ENCODE measurements at places on chromosomes 7 and 10.

- no peak for DNase-seq
- H3K27ac ChIP-seq: no peak overlapping the region
- H3K4me1 ChIP-seq: no peaks in the 10 kb centered on the region
- no peaks in the 10 kb centered on the region for H3K27me3 ChIP-seq
Measured at GRCh38 chr7:82669141-82669540, 225.6 kb upstream of the CACNA2D1 start.

DNA sequence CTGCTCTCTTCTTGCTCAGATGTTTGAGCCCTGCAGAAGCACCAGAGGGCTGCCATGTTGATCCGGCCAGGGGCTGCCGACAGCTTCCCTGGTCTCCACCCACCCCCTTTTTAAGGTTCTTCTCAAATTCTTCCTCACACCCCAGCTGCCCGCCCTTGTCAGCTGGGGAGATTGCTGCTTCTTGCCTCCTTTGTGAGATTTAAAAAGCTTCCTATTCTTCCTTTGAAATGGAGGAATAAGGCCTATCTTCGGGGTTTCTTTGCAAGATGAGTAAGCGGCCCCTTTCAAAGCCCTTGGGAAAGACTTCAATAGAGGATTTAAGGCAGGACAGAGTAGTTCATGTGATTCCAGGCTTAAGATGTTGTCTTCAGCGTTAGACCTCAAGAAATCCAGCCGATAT lies 211.9 kb upstream of the SHH start:
- H3K4me1 ChIP-seq: no peaks in the 10 kb centered on the region
- no peaks in the 10 kb centered on the region for H3K27me3 ChIP-seq
- H3K36me3 ChIP-seq: no peaks in the 10 kb centered on the region
- no peak for DNase-seq

DNA sequence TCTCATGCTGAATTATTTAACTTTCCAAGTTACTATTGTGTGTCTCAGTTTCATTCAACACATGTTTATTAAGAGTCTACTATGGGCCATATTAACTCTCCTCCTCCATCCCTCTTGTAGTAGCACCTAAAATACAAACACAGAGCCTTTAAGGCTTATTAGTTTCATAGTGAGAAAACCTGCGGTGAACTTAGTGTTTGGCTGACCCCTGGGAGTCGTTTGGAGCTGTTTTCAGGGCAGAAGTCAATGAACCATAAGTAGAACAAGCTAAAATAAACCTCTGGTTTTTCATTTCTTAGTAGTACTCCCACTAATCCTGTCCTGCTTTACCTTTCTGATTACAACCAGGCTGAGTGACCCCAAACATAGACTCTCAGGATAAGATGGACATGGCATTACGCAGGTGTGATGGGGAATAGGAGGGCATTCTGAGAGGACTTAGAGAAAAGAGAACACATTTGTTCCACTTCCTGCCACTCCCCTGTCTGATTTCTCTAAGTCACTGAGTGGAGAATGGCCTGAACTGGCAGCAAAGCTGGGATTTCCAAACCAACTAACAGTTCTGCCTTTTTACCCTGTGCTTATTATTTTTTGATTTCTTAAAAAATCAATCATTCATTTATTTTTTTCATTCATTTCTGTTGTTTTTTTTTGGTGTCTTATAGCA lies 74.5 kb downstream of the LRMDA start:
- no peaks in the 10 kb centered on the region for H3K4me1 ChIP-seq
- no peak for DNase-seq
- no peak overlapping the region for H3K27ac ChIP-seq
- H3K27me3 ChIP-seq: peaks cover 3% of the 10 kb centered on the region

GRCh38 chr10:13271552-13272163 lies 28.2 kb downstream of the PHYH start:
- H3K27ac ChIP-seq: no peak overlapping the region
- peak; percentile 72 for DNase-seq
- no peaks in the 10 kb centered on the region for H3K27me3 ChIP-seq

GRCh38 chr7:127396184-127396583 lies 3.7 kb upstream of the ZNF800 start:
- H3K4me1 ChIP-seq: peaks cover 14% of the 10 kb centered on the region
- no peaks in the 10 kb centered on the region for H3K27me3 ChIP-seq
- no peak overlapping the region for H3K4me3 ChIP-seq
- no peak overlapping the region for H3K27ac ChIP-seq
- no peak for DNase-seq

DNA sequence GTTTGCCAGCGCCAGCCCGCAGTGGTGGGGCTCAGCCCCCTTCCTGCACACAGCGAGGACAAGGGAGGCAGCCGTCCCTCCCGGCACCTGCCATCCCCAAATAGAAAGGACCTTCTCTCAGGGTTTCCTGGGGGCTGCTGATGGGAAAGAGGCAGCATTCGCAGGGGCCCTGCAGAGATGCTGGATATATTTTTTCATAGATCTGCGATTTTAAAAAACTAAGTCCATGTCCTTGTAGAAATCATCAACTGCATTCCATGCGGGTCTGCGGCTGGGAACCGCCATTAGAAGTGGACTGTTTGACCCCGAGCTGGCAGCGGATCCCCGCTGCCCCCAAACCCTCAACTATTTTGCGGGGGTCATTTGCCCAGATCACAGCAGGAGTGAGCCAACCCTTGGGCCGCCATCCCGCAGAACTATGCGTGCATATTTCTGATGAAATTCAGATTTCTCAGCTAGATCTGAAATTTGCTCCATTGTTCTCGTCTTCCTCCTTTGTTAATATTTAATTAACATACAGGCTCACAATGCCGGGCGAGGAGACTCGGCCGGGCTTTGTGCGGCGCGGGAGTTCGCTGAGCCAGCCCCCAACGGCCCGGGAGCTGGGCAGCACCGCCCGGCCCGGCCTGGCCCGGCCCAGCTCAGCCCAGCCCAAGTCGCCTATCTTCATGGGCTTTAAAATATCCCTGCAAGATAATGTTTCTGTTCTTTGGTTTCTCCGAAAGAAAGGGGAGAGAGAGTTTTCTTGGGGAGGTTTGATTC lies 2.0 kb downstream of the EN2 start:
- no peaks in the 10 kb centered on the region for H3K36me3 ChIP-seq
- no peak overlapping the region for H3K27ac ChIP-seq
- H3K4me1 ChIP-seq: peaks cover 16% of the 10 kb centered on the region
- H3K4me3 ChIP-seq: no peak overlapping the region

DNA sequence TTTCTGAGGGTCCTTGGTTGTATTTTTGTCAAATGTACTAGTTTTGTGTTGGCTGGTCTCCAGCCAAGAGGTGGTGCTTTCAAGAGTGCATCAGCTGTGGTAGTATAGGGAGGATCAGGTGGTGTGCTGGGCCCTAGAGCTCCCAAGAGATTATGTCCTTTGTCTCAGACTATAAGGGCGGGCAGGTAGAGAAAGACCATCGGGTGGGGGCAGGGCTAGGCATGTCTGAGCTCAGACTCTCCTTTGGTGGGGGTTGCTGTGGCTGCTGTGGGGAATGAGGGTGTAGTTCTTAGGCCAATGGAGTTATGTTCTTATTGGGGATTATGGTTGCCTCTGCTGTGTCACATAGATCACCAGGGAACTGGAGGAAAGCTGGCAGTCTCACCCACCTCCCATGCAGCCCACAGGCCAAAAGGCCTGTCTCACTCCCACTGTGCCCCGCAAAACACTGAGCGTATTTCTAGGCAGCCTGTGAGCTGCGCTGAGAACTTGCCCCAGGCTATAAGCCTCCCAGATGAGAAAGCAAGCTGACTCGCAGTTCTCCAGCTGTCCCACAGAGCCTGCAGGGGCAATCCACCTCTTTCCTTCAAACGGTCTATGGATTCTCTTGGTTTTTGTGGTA lies 1066.7 kb downstream of the GRM8 start:
- DNase-seq: no peak
- H3K36me3 ChIP-seq: no peaks in the 10 kb centered on the region
- no peak overlapping the region for H3K27ac ChIP-seq
- no peak overlapping the region for H3K4me3 ChIP-seq
- no peaks in the 10 kb centered on the region for H3K27me3 ChIP-seq

DNA sequence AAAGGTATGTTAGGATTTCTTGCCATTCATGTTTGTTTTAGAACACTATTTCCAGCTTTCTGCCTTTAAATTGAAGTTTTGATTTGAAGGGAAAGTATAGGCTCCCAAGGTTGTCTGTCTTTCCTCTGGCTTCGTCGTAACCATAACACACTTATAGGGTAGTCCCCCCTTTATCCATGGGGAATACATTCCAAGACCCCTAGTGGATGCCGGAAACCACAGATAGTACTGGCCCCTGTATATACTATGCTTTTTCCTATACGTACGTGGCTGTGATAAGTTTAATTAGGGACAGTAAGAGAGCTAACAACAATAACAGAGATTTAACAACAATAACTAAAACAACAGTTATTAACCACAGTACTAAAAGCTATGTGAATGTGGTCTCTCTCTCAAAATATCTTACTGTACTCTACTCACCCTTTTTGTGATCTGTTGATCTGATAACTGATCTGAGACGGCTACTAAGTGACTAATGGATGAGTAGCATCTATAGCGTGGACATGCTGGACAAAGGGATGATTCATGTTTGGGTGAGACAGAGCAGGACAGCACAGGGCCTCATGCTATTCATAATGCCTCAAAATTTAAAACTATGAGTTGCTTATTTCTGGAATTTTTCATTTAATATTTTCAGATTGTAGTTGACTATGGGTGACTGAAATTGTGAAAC lies 273.1 kb downstream of the AUTS2 start:
- H3K4me3 ChIP-seq: no peak overlapping the region
- no peaks in the 10 kb centered on the region for H3K36me3 ChIP-seq
- no peak overlapping the region for H3K27ac ChIP-seq
- H3K27me3 ChIP-seq: no peaks in the 10 kb centered on the region
- no peak for DNase-seq

- H3K4me1 ChIP-seq: no peaks in the 10 kb centered on the region
- no peaks in the 10 kb centered on the region for H3K36me3 ChIP-seq
- no peak overlapping the region for H3K27ac ChIP-seq
- no peaks in the 10 kb centered on the region for H3K27me3 ChIP-seq
- no peak for DNase-seq
- H3K4me3 ChIP-seq: no peak overlapping the region
Measured at GRCh38 chr7:50534690-50535290, 30.4 kb downstream of the DDC start.

- no peak overlapping the region for H3K4me3 ChIP-seq
- peaks cover 62% of the 10 kb centered on the region for H3K4me1 ChIP-seq
- H3K36me3 ChIP-seq: peaks cover 44% of the 10 kb centered on the region
- DNase-seq: no peak
- H3K27me3 ChIP-seq: no peaks in the 10 kb centered on the region
Measured at GRCh38 chr10:119667562-119668328, 16.6 kb downstream of the BAG3 start.

- DNase-seq: no peak
- H3K36me3 ChIP-seq: no peaks in the 10 kb centered on the region
- H3K27ac ChIP-seq: no peak overlapping the region
- H3K4me3 ChIP-seq: no peak overlapping the region
Measured at GRCh38 chr10:21475393-21475792, 50.1 kb downstream of the SKIDA1 start.

DNA sequence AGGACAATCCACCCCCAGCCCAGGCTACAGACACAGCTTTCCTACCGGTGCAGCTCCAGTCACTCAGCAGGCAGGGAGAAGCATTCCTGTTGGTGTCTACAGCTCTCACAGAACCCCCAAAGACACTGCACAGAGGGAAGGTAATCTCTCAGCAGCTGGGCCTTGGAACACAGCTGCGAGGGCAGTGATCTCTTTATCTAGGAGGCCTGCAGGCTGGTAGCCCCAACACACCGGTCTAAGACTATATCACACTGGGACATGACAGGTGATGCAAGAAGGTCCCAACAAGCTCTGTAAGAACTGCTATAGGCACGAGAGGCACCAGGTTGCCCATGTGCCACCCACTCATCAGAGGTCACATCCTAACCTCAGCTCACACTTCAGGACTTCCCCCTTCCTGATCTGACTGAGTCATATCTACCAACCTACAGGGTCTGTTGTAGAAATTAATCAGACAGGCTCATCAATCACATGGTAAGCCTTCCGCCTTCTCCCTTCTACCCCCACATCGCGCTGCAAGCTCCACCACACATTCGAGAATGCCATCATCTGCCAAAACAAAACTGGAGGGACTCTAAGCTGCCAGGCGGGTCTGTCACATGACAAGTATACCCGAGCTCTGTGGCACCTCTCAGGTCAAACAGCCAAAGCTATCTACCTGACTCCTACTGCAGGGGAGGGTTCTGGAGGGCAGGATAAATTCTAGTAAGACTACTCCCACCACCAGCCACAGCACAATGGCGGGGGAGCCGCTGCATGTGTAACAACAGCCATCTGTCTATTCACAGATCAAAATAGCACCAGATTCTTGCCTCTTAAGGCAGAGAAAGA lies 26.1 kb downstream of the FAM53B start:
- H3K36me3 ChIP-seq: peaks cover 6% of the 10 kb centered on the region
- H3K4me1 ChIP-seq: peaks cover 98% of the 10 kb centered on the region
- H3K4me3 ChIP-seq: peak overlapping the region; percentile 29
- no peaks in the 10 kb centered on the region for H3K27me3 ChIP-seq

All from CD4-positive, alpha-beta T cell (primary cell).